ENCODE measurements at places on chromosomes 13 and 19.
A peak's percentile ranks its signal among the peaks of the same experiment; 100 is the strongest.

- DNase-seq: no peak
These were observed 97.3 kb downstream of the STARD13 start for GRCh38 chr13:33188093-33188882.

- no peak for DNase-seq
These were observed 11.7 kb upstream of the IRGC start for GRCh38 chr19:43704002-43704705.

- DNase-seq: no peak
These were observed 1078.6 kb downstream of the UQCRFS1 start for GRCh38 chr19:28134311-28134710.

- DNase-seq: peak; percentile 46
These were observed 113.2 kb downstream of the STARD13 start for GRCh38 chr13:33172400-33172799.

DNA sequence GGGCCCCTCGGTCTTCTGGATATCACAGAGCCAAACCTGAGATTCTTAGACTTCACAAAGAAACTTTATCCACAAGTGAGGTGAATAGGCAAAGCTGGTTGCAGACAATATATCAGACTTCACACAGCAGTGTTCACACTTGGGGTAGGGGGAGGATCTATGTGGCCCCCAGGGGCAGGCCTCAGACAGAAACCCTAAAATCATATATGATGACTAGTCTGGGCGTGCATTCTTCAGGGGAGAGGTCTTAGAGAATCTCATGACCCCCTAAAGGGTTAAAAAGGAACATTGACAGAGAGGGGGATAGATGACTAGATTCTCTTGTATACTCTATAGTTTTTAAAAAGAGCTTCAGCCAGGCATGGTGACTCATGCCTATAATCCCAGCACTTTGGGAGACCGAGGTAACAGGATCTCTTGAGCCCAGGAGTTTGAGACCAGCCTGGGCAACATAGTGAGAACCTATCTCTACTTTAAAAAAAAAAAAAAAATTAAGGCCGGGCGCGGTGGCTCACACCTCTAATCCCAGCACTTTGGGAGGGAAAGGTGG is 2.8 kb downstream of the TYROBP start:
- no peak for DNase-seq

DNA sequence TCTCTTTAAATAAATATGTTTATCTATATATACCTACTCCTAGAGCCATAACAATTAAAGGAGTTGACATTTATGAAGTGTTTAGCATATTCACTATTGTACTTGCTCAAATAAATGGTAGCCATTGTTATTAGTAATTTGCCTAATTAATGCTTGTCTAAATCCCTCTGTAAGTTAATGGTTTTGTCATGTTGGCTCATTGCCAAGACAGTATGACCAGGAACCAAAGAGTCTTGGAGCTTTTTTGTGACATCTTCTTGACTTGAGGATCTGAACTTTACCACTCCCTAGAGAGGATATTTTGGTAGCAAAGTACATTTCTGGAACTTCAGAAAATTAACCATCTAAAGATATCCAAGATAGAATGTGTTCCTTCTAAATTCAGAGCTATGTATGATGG is 15.5 kb downstream of the FRY start:
- DNase-seq: no peak

- DNase-seq: no peak
These were observed 20.2 kb upstream of the PGLS start for GRCh38 chr19:17491287-17491686.

- no peak for DNase-seq
These were observed 133.4 kb upstream of the FNDC3A start for GRCh38 chr13:48842316-48842715.

- peak; percentile 56 for DNase-seq
These were observed 2.3 kb downstream of the SLC5A5 start for GRCh38 chr19:17873786-17874757.

GRCh38 chr13:30110301-30111070 is 196.9 kb downstream of the KATNAL1 start:
- DNase-seq: no peak

DNA sequence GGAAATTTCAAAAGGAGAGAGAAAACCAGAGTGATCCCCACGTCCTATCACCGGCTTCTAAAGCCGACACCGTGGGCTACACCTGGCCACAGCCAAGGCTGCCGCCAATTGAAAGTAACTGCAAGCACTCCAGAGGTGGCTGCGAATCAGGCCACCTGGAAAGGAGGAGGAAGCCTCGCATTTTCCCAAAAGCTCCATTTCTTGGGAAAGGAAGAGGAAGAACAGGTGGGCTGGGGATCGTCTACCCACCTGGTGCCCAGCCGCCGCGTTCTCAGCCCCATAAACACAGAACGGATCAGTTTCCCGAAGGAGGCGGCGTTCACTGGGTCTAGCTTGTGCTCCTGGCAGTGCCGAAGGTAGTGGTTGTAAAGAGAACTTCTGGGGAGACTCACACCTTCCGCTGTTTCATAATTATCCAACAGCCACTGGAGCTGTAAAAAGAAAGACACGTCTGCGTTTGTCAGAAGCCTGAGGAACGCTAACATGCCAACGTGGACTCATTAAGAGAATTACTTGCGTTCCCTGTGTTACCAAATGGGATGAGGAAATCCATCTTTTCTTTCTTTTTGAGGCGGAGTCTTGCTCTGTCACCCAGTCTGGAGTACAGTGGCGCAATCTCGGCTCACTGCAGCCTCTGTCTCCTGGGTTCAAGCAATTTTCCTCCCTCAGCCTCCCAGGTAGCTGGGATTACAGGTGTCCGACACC is 38.1 kb upstream of the RANBP3 start:
- no peak for DNase-seq

DNA sequence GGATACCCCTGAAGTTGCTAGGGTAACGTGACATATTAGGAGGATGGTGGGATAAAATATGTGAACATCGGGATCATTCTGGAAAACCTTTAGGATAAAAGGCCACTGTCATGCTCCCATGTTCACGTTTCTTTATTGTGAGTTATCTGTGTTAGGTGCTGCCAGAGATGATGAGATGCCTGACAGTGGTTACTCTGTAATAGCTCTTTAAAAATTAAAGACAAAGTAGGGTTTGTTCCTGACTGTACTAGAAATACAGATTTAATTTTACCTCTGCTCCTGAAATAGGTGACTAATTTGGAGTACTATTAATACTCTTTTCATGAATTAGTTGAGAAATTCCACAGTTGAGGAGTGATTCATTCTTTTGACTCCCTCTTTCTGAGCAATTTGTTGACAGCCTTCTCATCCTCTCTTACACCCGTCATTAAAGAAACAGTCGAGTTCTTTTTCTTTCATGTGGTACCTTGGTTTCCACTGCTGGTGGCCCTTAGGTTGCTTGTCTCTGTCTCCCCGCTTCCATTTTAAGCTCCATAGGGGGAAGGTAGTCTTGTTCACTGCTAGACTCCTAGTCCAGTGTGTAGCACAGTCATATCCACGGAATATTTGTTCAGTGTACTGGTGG is 28.4 kb downstream of the SAE1 start:
- no peak for DNase-seq

GRCh38 chr19:2998642-2999041 is 21.3 kb downstream of the TLE6 start:
- no peak for DNase-seq

GRCh38 chr13:23159760-23160637 is 20.8 kb upstream of the SGCG start:
- no peak for DNase-seq

GRCh38 chr13:91767651-91768050 is 369.2 kb downstream of the GPC5 start:
- no peak for DNase-seq

DNA sequence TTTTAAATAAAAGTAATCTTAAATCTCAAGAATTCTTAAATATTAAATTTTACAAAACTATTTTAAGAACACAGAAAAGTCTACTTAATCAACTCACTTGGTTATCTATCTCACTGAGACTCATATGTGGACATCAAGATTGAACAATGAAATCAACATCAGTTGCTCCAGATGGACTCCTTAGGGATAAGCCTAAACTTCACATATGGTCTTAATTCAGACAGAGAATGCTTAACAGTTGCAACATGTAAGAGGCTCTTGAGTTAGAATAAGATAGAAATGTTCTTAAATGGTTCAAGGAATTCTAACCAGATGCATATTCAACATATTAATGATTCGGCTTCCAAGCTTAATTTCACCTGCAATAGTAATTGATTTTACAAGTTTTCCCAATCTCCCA is 1730.9 kb downstream of the PCDH9 start:
- DNase-seq: peak; percentile 52

DNA sequence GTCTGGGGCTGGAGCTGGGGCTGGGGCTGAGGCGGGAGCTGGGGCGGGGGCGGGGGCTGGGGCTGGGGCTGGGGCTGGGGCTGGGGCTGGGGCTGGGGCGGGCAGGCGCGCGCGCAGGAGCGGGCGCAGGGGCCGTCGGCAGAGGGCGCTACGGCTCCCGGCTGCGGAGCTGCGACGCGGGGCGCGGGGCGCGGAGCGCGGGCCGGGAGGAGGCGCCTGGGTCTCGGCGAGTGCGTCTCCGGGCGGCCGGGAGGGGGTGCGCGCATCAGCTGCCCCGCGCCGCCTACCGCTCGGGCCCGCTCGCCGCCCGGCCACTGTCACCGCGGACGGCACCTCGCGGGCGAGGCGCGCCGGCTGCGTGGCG is 422 bp upstream of the MTUS2 start:
- DNase-seq: peak; percentile 35

DNA sequence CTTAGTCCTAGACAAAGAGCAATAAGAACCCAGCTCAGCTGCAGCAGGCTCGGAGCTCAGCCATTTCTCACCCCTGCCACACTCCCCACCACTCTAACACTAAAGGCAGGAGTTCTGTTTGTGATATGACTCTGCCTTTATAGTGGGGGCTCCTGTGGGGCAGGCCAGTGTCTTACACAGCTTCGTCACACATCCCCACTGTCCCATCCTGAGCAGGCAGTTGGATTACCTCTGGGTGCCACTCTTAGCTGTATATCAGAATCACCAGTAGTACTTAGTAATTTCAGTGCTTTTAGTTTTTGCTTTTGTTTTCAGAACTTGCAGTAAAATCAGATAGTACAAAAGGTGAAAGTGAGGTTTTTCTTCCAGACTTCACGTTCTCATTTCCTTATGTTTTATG is 16.8 kb downstream of the SAMD4B start:
- no peak for DNase-seq

DNA sequence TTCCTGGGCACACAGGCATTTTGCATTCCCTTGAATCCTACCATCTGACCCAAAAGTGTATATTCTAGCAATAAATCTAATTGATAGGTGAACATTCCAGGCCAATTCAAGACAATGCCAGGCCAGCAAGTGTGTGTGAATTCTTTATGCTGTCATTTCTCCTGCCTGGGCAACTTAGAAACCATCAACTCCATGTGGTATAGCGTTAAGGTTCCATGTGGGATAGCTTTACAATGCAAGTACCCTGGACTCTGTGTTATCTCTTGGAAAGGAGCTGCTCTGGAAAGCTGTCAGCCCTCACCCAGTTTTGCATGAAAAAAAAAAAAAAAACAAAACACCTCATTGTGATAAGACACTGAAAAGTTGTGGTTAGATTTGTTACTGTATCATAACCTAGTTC is 15.6 kb upstream of the FLT1 start:
- DNase-seq: no peak

GRCh38 chr19:6999933-7000332 is 21.3 kb downstream of the MBD3L2B start:
- no peak for DNase-seq

DNA sequence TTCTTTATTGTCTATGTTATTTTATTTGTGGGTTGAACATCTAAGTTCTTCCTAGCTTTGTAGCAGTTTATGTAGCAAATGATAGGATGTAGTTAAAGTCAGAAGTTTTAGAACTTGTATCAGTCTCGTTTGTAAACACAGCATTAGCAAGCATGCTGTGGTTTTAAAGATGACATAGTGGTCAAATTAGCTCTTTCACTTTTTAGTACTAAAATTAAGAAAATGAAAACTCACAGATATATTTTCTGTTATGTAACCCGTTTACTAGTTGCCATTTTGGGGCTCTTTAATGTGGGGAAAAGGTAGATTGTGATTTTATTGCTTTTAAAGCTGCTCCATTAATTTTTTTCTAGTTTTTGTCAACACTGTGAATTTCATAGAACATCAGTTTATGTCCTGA is 216.5 kb downstream of the PCCA start:
- DNase-seq: no peak

DNA sequence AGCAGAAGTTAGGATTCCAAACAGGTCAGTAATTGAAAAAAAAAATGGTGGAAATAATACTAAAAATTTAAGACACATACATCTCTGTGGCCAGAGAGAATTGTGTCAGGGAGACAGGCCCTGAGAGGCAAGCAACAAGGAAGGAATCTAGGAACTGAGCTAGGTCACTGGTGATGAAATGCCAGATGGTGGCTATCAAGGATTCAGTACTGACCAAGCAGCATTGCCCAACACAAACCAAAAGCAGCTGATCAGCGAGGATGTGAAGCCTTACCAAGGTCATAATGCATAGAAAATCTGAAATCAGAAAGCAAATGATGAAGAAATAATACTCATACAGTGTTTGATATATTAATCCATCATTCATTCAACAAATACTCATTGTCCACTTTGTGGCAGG is 905.0 kb downstream of the GPC5 start:
- DNase-seq: peak; percentile 77

GRCh38 chr19:47564081-47564480 is 8.9 kb downstream of the ZNF541 start:
- DNase-seq: no peak

DNA sequence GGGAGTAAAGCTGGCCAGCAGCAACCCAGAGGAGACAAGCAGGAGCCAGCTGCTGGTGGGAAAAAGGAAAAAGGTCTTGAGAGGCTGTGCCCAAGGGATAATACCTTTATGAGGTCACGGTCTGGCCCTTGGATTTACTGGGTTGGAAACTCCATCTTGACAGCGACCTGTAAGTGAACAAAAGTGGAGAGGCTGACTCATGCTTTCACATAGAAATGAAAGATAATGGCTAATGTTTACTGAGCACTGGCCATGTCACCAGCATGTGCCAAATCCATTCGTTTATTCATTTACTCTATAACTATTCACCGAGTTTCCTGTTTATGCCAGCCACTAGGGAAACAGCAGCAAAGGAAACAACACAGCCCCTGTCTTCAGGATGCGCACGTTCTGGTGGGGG is 4.7 kb downstream of the VRK3 start:
- DNase-seq: no peak

- DNase-seq: no peak
These were observed 12.9 kb downstream of the GZMM start for GRCh38 chr19:556611-557382.

DNA sequence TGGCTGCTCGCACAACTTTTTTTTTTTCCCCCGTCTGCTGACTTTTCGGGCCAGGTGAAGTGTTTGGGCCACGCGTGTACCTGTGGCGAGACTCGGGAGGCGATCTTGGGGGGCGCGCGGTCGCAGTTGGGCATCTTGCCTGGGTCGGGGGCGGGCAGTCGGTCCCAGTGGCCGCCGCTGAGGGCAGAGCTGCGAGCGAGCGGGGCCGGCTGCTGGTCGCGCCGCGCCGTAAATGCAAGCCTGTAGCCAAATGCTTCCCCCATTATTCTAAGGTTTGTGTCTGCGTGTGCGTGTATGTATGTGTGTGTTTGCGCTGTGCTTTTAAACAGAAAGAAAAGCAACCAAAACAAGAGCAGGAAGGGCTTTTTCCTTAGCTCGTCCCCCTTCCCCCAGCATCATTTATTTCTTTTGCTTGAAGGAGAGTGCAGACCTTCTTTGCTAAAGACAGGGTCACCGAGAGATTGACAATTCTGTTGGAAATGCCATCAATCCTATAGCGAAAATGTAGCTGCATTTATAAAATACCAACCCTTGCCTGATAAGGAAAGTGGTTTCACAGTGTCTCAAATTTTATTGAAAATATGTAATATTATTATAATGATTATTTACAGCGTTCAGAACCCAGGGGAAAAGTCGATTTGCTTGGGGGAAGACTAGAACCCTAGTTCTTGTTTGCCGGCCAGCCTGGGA is 143.2 kb upstream of the ZNF536 start:
- no peak for DNase-seq

Data from foreskin fibroblast (primary cell).